T-helper 1 cell (primary cell): ENCODE measurements at places on chromosomes 3 and 15.

DNA sequence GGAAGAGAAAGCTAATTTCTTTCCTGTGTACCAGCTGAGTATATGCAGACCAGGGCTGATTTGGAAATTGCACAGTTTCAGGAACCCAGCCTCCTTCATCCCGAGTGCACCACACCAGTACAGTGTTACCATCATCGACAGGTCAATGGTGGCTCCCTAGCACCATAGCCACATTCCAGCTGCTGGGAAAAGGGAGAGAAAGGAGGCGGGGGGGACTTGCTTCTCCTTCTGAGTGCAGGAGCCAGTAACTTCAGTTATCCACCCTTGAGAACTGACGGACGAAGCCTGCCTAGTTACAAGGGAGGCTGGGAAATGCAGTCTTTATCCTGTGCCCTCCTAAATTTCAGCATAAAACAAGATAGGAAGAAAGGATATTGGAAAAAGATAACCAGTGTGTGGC is 129.7 kb upstream of the PRICKLE2 start:
- DNase-seq, result no peak

DNA sequence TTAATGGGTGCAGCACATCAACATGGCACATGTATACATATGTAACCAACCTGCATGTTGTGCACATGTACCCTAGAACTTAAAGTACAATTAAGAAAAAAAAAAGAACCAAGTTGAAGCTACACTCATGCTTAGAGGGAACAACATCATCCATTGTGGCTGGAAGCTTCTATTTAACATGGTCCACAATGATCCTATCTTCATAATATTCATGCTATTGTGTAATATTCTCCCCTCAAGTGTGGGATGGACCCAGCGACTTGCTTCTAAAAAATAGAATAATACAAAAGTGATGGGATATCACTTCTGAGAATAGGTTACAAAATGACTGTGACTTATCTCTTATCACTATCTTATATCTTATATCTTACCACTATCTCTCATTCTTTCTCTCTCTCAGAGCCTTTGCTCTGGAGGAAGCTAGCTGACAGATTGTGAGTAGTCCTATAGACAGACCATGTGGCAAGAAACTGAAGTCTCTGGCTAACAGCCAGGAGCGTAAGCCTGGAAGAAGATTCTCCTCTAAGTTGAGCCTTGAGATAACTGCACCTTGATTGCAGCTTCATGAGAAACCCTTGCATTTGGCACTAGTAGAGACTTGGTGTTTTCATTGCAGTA is 198.5 kb upstream of the MRPL3 start:
- no peak for DNase-seq

DNA sequence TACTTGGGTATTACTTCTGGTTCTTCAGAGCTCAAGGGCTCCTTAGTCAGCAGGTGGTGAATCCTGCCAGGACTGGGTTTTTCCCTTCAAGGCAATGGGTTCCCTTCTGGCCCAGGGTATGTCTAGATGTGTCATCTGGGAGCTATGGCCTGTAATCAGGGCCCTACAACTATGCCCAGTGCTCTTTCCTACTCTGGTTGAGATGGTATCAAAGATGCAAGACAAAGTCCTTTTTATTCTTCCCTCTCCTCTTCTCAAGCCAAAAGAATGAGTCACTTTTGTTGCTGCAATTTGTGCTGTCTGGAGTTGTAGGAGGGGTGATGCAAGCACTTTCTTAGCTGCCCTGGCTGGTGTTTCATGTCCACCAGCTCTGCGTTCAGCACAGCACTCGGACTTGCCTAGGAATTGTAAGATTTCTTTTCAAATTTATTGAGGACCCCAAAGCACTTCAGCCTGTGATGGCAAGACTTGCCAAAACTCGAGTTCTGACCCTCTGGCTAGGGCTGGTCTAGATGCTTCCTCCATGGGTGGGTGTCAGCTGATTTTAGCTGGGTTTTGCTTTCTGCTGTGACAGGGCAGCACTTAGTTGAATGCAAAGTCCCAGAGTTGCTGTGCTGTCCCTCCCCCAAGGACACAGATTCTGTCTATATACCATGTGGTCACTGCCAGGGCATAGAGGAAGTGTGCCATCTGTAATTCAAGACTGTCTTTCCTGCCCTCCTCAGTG is 129.2 kb upstream of the CBLB start:
- DNase-seq, result no peak

- DNase-seq, result no peak
These were observed 60.9 kb upstream of the SLC4A7 start for GRCh38 chr3:27545061-27545460.

- no peak for DNase-seq
These were observed 15.0 kb upstream of the OCA2 start for GRCh38 chr15:28114114-28114455.

DNA sequence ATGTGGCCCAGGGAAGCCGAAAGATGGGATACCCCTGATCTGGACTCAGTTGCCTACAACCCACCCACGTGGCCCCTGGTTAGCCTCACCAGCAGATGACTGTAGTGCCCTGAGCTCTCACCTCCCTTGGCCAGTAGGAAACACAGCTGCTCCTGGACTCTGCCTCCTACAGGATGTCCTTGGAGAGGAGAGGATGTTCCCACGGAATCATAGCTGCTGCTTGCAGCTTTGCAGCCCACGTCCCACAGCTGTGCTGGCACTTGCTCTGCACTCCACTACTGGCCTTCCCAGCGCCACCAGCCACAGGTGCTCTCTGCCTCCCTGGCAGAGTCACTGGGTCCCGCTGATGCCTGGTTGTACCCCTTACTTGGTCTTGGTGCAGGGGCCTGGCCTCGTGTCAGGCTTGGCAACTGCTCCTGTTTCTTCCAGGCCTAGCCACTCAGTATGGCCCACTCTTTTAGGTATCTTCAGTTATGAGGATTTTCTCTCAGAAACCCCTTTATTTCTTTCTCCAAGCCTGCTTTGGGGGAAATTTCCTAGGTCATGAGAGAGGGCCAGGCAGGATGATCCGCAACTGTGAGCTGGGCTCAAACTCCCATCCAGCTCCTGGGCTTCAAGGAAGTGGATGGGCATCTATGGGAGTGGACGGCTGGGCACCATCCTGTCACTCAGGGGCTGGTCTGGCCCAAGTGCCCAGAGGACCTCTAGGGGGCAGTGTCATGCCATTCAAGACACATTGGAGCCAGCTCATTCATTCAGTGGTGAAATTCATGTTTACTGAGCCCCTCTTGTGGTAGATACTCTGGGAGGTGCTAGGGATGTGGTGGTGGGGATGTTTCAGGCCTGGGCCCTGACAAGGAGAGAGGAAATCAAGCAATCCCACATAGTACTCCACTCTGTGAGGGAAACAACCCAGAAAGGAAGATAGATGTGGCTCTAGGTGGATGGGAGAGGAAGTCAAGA is 16.2 kb upstream of the VILL start:
- DNase-seq, result peak; percentile 66

- DNase-seq, result no peak
These were observed 361.4 kb upstream of the CFAP20DC start for GRCh38 chr3:59411186-59411585.

DNA sequence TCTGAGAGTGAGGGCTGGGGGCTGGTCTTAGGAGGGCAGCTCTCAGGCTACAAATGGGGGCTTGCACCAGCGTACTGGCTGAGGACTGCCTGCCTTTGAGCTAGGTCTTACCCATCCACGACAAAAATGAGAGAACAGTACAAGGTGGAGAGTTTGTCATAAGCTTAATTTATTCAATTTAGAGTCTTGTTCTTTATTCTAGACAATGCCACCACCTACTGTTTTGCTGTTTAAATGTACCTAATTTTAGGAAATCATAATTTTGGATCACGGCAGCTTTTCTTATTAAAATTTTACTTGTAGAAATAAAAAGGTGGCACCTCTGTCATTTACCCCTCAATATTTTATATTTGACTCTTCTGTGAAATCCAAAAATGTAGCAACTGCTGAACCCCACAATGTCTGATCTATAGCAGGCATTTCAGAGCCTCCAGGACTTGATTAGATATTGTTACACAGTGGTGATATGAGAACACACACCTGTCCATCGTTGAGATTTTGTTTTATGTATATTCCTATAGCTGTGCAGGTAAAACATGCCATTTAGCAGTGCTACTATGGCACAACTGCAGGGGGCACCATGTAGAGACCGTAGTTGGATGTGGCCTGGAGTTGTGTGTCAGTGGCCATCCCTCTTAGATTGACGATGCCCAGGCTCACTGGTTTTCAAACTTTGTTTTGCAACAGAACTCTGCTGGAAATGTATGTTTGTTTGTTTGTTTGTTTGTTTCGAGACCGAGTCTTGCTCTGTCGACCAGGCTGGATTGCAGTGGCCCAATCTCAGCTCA is 88.6 kb downstream of the SLCO3A1 start:
- DNase-seq, result no peak

DNA sequence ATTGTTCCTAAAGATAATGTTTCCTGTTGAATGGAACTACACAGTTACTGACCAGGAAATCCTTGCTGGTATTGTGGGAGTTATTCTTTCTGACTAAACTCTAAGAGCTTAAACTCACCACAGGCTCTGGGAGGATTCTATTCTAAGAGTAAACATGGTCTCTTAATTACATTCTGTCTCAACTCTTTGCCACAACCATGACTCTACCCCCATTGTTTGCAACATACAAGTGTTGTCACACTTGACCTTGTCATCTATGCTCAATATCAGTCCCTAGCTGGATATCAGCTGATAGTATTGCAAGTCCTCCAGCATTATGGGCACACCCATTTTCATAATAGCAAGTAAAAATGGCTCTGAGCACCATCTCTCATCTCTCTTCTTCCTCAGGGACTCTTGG is 29.6 kb upstream of the SECISBP2L start:
- DNase-seq, result no peak

GRCh38 chr3:31911643-31912042 is 69.4 kb downstream of the OSBPL10 start:
- DNase-seq, result no peak

- DNase-seq, result no peak
These were observed 364.3 kb upstream of the ADAMTS9 start for GRCh38 chr3:65052101-65052500.

- DNase-seq, result peak; percentile 49
These were observed 29.6 kb downstream of the PSTPIP1 start for GRCh38 chr15:77024273-77025082.

GRCh38 chr3:35640190-35641165 is 1.2 kb downstream of the ARPP21 start:
- no peak for DNase-seq

GRCh38 chr15:69075440-69075839 is 60.9 kb downstream of the NOX5 start:
- no peak for DNase-seq

GRCh38 chr3:184691397-184692231 is 20.2 kb downstream of the MAGEF1 start:
- no peak for DNase-seq

DNA sequence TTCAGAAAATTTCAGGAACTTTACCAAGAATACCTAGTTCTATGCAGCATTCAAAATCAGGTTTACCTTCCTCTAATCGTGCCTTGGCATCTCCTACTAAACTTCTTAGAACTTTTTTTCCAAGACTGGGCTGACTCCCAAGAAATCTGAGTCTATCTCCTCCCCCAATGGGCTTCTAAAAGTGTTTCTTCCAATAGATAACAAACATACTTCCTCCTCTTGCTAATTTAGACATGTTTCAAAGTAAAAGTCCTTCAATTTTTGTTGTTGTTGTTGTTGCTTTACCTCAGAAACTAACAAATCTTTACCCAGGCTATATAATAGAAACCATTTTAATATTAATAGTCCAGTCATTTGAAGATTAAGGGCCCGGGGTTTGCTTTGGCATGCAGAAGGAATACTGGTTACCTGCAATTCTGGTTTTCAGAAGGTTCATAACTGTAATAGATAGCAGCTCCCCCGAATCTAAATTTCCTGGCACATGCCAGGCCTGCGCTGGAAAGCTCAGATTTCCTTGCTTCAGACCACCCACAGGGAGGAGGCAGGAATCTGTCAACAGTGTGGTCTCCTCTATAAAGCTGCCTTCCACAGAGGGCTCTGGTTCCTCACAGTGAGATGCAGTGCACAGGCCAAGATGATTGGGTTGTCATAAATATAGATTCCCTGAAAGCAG is 188.7 kb downstream of the THRB start:
- DNase-seq, result no peak

DNA sequence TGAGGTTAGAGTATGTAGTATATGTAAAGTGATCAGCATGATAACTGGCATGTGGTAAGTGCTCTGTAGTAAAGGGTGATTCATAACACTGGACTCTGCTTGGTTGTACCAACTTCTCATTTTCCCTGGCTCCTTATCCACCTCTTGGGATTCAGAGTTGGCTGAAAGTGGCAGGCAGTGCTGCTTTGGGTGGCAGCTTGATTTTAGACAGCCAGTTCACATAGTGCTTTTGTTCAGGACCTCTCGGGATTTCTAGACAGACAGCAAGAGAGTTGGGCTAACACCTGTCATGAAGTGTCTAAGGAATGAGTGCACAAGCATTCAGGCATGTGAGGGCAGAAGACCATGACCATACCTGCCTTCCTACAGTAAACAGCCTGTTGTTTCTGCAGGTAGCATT is 69.0 kb downstream of the RBM6 start:
- no peak for DNase-seq

DNA sequence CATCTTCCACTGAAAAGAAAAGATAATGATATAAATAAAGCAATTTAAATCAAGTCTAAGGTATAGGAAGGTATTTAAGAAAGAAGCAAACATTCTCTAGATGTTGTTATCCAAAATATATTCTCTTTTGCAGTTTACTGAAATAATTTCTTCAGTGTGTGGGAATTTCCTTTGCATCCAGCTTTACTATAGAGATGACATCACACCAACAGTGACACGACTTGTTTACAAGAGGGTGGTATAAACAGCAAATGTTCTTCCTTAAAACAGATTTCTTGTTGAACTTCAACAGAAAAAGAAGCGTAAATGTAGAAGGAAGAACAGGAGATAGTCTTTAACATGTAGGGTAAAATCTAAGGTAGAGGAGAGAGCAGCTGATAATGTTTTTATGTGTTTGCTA is 202.5 kb downstream of the ROBO2 start:
- no peak for DNase-seq

DNA sequence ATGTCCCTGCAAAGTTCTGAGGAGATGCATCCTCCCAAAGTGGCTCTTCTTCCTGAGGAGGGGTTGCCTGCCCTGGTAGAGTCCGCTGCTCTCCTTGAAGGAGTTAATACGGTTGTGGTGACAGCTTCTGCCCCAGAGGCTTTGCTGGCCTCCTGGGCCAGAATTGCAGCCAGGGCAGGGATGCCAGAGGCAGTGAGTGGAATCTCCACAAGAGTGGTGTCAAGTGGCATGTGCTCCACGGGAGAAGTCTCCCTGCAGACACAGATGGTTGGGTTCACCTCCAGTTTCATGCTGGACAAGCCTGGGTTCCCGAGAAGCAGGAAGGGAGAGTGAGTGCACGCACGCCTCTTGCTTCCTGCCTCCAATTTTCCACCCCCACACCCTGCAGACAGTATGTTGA is 105.5 kb downstream of the SLC25A26 start:
- no peak for DNase-seq
